CD4-positive, alpha-beta memory T cell (primary cell): ENCODE measurements at places on chromosomes 7 and 10. TPM values are rescaled to one million over a fixed set of nuclear protein-coding genes. Genes with fewer than 3 reads are reported as not detected.

DNA sequence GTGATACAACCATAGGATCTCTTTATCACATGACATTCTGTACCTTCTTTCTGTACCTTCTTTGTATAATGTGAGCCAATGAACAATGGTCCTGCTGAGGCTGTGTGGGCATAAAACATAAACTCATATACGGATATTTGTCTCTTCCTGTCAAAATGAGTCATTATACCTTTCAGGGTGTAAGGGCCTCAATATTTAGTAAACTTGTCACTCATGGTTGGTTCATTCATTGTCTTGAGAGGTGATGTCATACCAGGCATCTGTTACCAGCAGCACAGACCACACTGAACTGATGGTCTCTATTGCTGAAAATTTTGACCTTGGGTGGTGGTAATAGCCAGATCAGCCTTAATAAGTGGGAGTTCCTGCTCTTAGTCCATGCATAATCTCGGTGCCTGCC, 287.6 kb upstream of the TPK1 start:
- H3K4me1 ChIP-seq = no peaks in the 10 kb centered on the region
- no peak overlapping the region for H3K4me3 ChIP-seq
- H3K36me3 ChIP-seq = no peaks in the 10 kb centered on the region
- no peak overlapping the region for H3K27ac ChIP-seq
- no peaks in the 10 kb centered on the region for H3K27me3 ChIP-seq

HOXA3 gene
- not detected for total RNA-seq

- DNase-seq = no peak
- no peaks in the 10 kb centered on the region for H3K27me3 ChIP-seq
- no peaks in the 10 kb centered on the region for H3K4me1 ChIP-seq
- no peak overlapping the region for H3K27ac ChIP-seq
Measured at GRCh38 chr10:49526619-49527018, 12.3 kb downstream of the ERCC6 start.

DNA sequence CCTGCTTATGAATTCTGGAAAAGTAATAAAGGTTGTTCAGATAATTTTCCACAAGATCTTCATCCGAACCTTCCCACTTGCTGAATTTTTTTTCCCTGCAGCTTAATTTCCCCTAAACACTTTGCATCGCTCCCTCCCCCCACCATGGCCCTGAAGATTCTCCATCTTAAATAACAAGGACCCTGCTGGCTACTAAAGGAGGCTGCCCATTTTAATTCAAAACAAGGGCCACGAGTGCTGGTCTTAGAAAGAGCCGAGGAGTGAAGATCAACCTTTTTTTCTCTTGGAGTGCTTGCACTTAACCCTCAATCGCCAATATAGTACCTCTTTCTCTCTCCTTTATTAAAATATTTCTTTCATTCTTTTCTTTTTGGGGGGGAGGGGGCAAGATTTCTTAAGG, 9.2 kb upstream of the SP8 start:
- no peak overlapping the region for H3K27ac ChIP-seq
- H3K4me1 ChIP-seq = peaks cover 15% of the 10 kb centered on the region
- no peak overlapping the region for H3K4me3 ChIP-seq

ZNF117 gene
- total RNA-seq = 5.3 TPM

- peaks cover 5% of the 10 kb centered on the region for H3K36me3 ChIP-seq
- DNase-seq = no peak
- peaks cover 36% of the 10 kb centered on the region for H3K4me1 ChIP-seq
- no peak overlapping the region for H3K4me3 ChIP-seq
- H3K27me3 ChIP-seq = no peaks in the 10 kb centered on the region
Measured at GRCh38 chr7:37333075-37333474, 115.6 kb downstream of the ELMO1 start.

- H3K4me3 ChIP-seq = no peak overlapping the region
- H3K36me3 ChIP-seq = no peaks in the 10 kb centered on the region
- no peaks in the 10 kb centered on the region for H3K27me3 ChIP-seq
- H3K27ac ChIP-seq = no peak overlapping the region
- no peaks in the 10 kb centered on the region for H3K4me1 ChIP-seq
Measured at GRCh38 chr10:71025535-71025934, 137.2 kb upstream of the PCBD1 start.

DNA sequence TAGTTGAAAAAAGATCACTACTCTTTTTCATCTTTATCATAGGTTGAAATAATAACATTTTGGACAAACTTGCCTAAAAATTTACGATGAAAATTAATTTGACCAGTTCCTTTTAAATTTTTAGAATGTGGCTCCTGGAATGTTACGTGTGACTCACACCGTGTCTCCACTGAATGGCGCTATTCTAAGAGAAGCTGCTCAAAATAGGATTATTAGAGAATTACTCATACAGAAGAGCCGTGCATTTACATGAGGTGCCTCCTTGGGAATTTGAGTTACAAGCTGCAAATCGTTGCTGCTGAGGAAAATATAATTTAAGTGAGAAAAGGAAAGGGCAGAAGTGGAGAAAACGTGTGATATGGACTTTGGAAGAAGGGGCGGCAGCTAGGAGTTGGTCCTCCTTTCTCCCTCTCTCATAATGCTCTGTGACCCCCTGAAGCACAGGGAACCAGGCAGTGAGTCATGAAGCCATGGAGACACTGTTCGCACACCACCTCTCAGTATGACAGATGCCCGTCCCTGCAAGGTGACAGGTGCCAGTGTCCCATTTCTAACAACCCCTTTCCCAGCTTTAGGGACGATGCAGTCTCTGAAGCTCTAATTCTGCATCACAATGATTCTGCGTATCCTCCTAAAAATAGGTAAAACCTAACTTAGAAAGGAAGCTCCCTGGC, 323.2 kb upstream of the COBL start:
- H3K4me3 ChIP-seq = no peak overlapping the region
- no peak overlapping the region for H3K27ac ChIP-seq
- H3K36me3 ChIP-seq = no peaks in the 10 kb centered on the region
- no peaks in the 10 kb centered on the region for H3K4me1 ChIP-seq

- no peaks in the 10 kb centered on the region for H3K4me1 ChIP-seq
- H3K36me3 ChIP-seq = no peaks in the 10 kb centered on the region
- no peak for DNase-seq
- no peak within 1 kb of the TSS for H3K4me3 ChIP-seq
- H3K27ac ChIP-seq = no peak within 1 kb of the TSS
- H3K27me3 ChIP-seq = no peaks in the 10 kb centered on the region
Measured at GRCh38 chr7:47581804-47582763, at the start of gene TNS3. TNS3 (minus strand) TSS chr7:47582111; CDS start chr7:47439636, 142,475 bp downstream.

- H3K4me3 ChIP-seq = no peak overlapping the region
- no peak overlapping the region for H3K27ac ChIP-seq
- no peak for DNase-seq
- no peaks in the 10 kb centered on the region for H3K27me3 ChIP-seq
Measured at GRCh38 chr7:128026551-128026950, 4.7 kb downstream of the LRRC4 start.

NKX1-2 gene
- not detected for total RNA-seq

DNA sequence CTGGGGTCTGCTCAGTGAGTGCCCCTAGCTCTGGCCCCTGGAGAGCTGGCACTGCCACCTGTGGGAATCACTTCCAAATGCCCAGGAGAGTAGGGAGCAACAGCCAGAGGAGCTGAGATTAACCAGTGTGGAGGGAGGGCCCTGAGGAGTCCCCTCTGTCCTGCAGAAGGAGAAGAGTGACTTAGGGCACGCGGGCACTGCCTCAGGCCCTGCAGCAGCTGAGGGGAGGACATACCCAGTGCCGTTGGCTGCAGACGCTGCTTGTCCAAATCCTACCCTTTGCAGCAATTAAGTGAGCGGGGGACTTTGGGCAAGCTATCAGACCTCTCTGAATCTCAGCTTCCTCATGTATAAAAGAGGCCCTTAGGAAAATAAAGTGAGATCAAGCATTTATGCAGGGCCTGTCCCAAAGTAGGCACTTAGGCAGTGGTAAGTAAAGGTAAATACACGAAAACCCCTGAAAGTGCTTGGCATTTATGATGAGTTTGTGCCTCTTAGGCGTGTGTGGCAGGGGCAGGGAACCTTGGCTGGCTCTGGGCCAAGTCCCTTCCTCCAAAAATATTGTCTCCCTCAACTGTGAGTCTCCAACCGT, 16.9 kb downstream of the PRF1 start:
- no peak overlapping the region for H3K4me3 ChIP-seq
- DNase-seq = no peak
- no peak overlapping the region for H3K27ac ChIP-seq
- H3K4me1 ChIP-seq = no peaks in the 10 kb centered on the region

GRCh38 chr10:103685880-103686669, 169.3 kb downstream of the SH3PXD2A start:
- H3K27me3 ChIP-seq = no peaks in the 10 kb centered on the region
- no peak overlapping the region for H3K4me3 ChIP-seq
- H3K27ac ChIP-seq = no peak overlapping the region
- peaks cover under 1% of the 10 kb centered on the region for H3K4me1 ChIP-seq
- no peaks in the 10 kb centered on the region for H3K36me3 ChIP-seq
